ENCODE measurements at places on chromosomes 16 and 17. TPM values are rescaled to one million over a fixed set of nuclear protein-coding genes. Genes with fewer than 3 reads are reported as not detected.

EVPLL gene
- not detected for total RNA-seq

CACNB1 gene
- total RNA-seq = 4.1 TPM

ROGDI gene
- total RNA-seq = 15.5 TPM

ANKFN1 gene
- total RNA-seq = not detected

CD300LF gene
- not detected for total RNA-seq

PRDM7 gene
- not detected for total RNA-seq

YPEL2 gene
- 2.7 TPM for total RNA-seq

KIFC3 gene
- total RNA-seq = 96.7 TPM

PRKCB gene
- total RNA-seq = 0.22 TPM

ACSM2A gene
- total RNA-seq = not detected

KRT20 gene
- total RNA-seq = 0.18 TPM

ARHGAP23 gene
- 56.9 TPM for total RNA-seq

CLDN9 gene
- total RNA-seq = 0.43 TPM

CD7 gene
- total RNA-seq = 0.22 TPM

ADAD2 gene
- not detected for total RNA-seq

CUEDC1 gene
- total RNA-seq = 56.9 TPM

CA5A gene
- not detected for total RNA-seq

NT5M gene
- total RNA-seq = 11.8 TPM

SBK1 gene
- total RNA-seq = 0.26 TPM

KRT33A gene
- not detected for total RNA-seq

FOXC2 gene
- total RNA-seq = 5.6 TPM

TMEM238L gene
- total RNA-seq = not detected

ZG16 gene
- not detected for total RNA-seq

Measured in A549 treated with dexamethasone at 1 μM for 4 hours (cell line).